Thymus (tissue), 14 donors: ENCODE measurements at places on chromosomes 5 and 9.

DNA sequence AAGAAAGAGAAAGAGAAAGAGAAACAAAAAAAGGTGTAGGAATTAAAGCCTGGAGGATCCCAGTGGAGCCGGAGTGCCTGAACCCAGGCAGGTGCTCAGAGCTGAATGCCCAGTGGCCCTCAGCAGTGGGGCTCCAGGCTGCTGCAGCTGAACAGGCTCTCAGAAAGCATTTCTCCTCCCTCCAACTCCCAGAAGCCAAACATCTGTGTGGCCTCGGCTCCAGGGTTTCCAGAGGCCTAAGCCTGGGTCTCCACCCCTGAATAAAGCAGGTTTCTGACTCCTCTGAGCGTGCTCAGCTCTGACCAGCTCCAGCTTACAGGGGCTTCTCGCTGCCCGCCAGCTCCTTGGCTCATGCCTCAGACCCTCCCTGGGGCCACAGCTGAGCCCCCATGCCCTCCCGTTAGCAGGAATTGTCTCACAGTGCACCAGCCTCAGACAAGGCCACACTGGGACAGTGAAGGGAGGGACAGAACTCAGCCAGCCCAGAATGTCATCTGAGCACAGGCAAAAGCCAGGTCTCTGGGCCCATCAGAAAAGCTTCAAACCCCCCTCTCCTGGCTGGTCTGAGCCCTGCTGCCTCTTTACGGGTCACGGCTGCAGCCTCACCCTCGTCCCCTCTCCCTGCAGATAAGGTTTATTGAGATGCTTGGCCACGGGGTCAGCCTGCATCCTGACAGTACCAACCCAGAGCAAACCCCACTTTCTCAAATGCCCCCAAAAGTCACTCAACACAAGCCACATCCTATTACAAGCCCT is 114.4 kb upstream of the PPP1R26 start:
- DNase-seq = no peak

- no peak for DNase-seq
Observed at GRCh38 chr5:64925123-64925522, 156.4 kb downstream of the CWC27 start.

DNA sequence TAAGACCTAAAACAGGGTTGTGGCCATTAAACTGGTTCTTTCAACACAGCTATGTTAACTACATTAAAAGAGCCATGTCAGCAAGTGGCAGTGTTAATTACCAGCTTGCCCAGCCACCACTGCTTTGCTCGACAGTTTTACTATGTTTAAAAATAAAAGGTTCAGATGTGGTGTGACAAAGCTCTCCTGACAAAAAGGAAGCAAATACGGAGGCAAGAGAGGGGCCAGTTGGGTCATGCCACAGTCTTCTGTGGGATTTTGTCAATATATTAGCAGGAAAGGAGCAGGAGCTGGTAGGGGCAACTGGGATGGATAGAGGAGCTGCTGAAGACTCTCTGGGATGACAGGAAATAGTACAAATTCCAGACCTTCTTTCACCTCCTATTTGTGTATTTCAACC is 113.5 kb upstream of the PCA3 start:
- no peak for DNase-seq

DNA sequence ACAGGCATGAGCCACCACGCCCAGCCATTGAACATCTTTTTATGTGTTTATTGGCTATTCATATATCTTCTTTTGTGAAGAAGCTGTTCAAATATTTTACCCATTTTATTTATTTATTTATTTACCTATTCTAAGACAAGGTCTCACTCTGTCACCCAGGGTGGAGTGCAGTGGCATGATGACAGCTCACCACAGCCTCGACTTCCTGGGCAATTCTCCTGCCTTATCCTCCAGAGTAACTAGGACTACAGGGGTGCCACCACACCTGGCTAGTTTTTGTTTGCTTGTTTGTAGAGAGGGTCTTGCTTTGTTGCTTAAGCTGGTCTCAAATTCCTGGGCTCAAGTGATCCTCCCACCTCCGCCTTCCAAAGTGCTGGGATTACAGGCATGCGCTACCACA is 33.5 kb downstream of the NAIF1 start:
- no peak for DNase-seq

DNA sequence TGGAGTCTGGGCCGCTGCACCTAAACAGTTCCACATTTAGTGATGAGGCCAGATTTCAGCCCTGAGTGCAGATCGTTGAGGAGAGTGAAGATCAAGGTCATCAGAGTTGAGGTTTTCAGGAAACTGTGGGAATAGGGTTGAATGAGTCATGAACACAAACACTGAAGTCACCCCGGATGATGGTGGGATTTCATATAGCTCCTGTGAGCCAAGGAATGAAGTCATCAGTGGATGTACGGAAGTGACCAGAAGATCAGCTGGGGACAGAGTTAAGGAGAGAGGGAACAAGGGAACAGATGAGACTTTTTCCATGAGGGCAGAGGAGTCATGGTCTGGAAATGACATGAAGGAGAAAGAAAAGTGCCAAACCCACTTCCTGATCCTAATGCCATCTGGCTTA is 36.5 kb downstream of the PALM2AKAP2 start:
- no peak for DNase-seq

DNA sequence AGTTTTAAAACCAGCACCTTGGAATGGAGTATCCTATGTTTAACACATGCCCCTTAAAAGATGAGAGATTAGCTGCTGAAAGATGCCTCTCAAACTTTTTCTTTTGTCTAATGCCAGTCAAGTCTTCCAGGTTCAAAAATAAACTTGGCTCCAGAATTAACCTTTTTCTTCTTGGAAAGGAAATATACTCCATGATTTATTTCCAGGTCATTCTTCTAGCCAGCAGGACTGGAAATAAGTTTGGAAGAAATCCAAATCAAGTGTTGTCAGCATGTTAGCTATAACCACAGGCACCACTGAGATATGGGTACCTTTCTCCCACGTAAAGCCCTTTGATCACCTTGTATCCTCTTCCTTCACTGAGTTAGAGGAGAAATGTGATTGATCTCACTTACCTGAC is 56.1 kb downstream of the NLN start:
- DNase-seq = no peak

GRCh38 chr5:39780347-39780746 is 355.6 kb upstream of the DAB2 start:
- no peak for DNase-seq

DNA sequence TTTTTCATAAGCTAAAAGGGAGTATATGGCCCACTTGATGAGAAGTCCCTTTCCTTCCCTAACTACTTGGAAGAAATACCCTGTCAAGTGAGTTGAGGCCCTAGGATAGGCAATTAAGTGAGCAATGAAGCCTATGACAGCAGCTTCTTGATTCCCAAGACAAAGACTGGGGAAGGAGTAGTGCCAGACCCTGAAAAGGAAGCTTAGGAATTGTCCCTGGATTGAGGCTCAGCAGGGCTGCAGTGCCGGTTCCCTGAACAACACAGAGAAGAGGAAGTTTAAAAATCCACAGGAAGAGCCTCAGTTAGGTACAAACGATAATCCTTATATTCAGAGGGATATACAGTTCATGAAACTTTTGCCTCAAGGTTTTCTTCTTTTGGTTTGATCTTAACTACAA is 61.8 kb upstream of the RAD23B start:
- DNase-seq = no peak

DNA sequence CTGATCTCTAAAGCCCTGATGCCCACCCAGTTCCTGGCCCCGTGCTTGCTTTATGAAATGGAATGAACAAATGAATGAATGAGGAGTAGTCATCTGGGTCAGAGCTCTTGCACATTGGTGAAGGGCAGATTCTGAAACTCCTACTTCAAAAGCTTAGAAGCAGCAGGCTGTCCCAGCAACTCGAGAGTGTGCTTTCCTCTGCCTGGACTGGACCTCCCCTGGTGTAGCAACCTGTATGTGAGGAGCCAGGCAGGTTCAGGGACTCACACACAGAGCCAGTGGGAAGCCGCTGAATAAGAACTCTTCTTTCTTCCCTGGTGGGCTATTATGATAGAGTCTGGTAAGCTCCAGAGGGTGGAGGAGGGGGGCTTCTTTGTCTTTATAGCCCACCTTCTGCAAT is 396.4 kb downstream of the CDK5RAP2 start:
- no peak for DNase-seq

- DNase-seq = no peak
Observed at GRCh38 chr9:109411798-109412352, 86.2 kb downstream of the PTPN3 start.

DNA sequence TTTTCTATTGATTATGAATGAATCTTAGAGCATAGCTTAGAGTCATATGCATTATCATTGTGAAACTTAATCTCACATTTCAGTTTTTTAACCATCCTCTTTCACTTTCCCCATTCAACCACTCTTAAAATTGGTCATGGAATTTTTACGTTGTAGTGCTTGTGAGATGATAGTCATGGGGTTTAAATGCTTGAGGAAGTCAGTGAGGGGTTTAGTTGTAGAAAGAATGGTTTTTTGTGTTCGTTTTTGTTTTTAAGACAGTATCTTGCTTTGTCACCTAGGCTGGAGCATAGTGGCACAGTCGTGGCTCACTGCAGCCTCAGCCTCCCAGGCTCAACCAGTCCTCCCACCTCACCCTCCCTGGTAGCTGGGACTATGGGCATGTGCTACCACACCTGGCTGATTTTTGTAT is 19.6 kb downstream of the UGCG start:
- no peak for DNase-seq

DNA sequence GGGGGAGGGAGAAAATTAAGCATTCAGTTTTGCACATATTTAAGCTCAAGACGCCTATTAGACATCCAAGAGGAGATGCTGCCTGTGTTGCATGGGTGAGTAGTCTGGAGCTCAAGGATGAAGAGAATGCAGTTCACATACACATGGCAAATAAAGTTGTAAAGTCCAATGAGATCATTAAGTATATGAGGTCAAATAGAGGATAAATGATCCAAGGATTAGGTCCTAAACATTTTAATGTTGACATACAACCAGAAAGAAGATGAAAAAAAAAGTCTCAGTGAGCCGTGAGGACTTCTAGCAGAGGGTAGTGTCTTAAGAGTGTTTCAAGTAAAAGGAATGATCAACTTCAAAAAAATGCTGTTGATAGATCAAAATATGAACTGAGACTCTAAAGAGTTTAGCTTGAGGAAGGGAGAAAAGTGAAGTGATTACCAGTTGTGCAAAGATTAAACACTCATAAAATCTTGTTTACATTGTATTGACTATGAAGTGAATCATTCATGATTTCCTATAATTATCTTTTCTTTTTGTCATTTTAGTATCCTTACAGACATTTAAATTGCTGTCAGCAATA is 251.8 kb downstream of the ZNF608 start:
- no peak for DNase-seq

DNA sequence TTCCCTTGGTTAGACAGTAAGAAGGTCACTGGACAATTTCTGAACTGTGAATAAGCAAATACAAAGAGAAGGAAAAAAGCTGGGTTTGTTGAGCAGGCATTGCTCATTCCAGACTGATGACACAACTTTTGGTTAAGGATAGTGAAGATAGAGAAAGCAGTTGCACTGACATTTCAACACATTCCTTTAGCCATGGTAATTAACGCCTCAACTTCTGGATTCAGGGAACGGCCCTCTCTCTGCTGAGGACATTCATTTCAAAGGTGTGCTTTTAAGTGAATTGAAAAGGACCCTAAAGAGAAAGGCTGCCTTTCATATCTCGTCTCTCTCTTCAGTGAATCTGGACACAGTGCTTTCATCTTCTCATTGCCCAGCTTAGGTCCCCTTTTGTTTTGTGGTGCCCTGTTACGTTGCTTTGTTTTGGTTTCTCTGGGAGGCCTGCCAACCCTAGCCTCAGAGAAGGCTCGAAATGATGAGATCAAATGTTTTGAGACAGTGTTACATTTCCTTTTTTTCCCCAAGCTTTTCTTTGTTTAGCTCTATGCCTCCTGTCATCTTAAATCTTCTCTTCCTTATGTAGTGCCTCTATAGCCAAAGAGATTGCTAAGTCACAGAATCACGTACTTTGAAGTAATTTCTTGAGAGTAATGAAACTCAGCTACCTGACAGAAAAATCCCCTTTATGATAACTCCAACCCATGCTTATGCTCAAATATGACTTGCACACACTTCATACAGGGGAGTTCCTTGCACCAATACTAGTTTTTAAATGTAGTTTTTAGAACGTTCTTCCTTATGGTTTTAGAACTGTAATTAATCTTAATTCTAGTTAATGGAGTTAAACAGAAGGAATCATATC is 94.4 kb upstream of the IFNE start:
- DNase-seq = no peak

- no peak for DNase-seq
Observed at GRCh38 chr5:56550227-56550626, 265.1 kb upstream of the MAP3K1 start.

DNA sequence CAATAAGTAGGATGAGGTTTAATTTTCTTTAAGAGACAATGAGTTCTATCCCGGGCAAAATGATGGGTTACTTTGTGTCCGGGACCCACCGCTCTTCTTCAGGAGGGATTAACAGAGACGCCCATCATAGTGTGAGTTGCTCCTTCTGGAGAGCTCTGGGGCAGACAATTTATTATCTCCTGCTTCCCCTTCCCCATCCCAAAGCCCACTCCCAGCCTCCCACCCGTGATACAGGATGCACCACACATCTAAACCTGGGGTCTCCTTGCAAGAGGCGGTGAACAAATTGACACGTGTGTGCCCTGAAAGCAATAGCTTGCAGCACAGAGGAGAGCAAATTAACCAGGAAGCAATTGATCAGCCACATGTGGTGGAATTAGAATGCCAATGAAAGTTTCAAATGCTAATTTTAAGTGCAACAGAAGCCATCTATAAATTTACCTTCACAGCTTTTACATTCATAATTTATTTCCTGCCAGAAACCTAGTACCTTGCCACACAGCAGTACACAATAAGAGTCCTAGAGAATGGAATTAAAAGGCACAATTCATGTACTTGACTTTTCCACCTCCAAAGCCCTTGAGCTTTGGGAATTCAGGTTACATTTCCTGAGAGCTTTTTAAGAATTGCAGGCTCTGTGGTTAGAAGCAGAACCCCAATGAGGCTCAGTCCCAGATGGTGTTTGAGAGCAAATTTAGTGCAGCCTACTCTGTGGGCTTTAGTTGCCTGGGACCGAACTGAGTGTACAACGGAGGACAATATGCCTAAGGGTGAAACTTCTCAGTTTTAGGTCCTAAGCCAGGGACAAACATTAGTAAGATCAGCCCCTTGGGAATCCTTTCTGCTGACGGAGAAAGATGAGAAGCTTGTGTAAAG is 399.6 kb downstream of the MED10 start:
- DNase-seq = no peak

- DNase-seq = no peak
Observed at GRCh38 chr9:69899491-69899890, 78.9 kb downstream of the CFAP95 start.

- no peak for DNase-seq
Observed at GRCh38 chr5:65113771-65114170, 345.0 kb downstream of the CWC27 start.

DNA sequence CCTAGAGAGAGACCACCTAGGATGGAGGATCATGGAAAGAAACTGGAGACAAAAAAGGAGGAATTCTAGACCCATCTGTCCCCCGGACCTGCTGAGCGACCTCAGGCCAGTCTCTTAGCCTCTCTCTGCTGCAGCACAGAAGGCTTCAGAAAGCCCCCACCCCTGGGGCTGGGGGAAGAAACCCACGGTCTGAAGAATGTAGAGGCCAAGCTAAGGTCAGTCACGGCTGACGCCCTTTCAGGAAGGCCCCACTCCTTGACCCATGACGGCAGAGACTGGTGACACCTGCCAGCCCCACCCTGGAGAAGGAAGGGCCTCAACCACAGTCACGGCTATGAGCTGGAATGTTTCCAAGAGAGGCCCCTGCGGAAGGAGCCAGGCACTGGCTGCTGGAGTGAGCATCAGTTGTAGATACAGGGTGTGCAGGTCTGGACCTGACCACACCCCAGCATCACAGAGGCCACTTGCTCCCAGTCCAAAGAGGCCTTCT is 120.5 kb upstream of the BOD1 start:
- no peak for DNase-seq
